ENCODE measurements at places on chromosomes 11 and 22.

DNA sequence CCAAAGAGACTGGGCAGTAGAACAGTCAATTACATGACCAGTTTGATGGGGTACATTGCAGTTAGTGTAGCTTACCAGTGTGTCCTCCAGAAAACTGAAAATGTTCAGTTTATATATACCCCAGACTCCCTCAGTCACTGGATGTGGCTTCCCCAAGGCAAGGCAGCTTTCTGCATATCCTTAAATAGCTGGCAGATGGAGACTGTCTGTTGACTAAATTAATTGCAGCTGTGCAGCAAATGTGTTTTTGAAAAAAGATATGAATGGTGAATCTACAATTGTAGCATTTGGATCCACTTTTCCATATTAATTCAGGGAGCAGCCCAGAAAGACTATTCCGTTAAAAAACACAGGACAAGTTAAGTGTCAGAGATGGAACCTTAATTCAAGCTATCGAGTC lies 565.1 kb upstream of the CCDC179 start:
- DNase-seq: no peak

GRCh38 chr11:106520146-106520912 lies 442.9 kb downstream of the AASDHPPT start:
- no peak for DNase-seq

GRCh38 chr11:75264971-75265370 lies 24.4 kb downstream of the TPBGL start:
- DNase-seq: no peak

DNA sequence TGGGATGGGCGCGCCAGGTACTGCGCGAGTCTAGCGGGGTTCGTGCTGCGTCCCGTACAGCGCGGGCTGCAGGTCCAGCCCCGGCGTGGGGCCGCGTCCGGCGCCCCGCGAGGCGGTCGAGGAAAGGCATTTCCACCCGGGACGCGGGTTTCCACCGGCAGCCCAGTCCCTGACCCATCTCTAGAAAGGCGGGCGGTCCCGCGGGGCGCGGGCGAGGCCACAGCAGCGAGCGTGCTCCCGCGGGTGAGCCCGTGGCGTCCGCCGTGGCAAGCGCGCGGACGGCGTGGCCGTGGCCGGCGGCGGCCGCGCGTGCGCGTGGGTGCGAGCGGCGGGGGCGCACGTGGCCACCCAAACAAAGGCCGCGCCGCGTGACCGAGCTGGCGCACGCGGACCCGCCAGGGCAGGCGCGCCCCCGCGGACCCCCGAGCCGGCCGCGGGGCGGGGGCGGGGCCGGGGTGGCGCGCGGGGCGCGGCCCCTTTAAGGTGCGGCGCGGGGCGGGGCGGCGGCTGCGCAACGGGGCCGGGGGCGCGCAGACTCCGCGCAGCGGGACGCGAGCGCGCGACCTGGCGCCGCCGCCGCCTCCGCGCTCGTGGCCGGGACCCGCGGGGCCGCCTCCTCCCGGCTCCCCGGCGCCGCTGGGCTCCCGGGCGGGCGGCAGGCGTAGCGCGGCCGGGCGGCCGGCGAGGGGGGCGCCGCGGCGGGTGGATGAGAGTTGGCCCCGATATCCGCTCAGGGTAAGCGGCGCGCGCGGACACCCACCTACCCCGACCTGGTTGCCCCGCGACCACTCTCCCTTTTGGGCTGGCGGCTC lies 39.3 kb upstream of the CELSR1 start:
- peak; percentile 57 for DNase-seq

GRCh38 chr11:75055511-75055910 lies 41.2 kb downstream of the OR2AT4 start:
- DNase-seq: no peak

DNA sequence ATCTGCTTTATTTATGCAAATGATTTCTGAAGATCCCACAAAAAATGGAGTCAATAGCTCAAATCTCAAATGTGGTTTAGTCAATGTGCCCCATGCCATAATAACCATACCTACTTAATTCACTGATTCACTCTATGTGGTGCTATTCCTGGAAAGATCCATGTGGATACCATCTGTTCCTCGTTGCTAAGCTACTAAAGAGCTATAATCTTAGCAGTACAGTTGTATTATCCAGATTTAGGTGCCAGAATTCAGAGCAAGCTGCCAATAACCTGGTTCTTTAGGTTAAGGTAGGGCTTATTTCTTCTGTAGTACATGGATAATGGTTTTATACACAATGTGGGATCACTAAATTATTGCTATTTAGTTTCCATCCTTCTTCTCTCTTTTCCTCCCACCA lies 974.7 kb upstream of the CCDC90B start:
- DNase-seq: no peak

DNA sequence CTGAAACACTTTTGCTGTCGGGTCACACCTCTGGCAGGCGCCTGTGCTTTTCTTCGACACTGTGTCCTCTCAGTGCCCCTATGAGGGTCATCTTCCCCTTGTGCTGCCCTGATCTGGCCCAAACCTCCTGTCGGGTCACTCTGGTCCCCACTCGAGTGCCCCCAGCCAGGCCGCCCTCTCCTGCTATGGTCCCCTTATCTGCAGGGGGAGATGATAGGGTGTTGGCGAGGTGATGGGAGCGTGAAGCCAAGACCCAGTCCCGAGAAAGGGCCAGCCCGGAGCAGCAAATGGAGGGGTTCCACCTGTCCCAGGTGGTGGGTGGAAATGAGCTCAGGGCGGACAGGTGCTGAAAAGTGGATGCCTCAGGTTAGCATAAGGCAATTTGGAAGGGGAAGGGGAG lies 9.7 kb downstream of the NADSYN1 start:
- DNase-seq: no peak
